ENCODE measurements at places on chromosomes 1 and 21.

GRCh38 chr1:180181048-180181447 lies 26.4 kb downstream of the QSOX1 start:
- DNase-seq = peak; percentile 15

DNA sequence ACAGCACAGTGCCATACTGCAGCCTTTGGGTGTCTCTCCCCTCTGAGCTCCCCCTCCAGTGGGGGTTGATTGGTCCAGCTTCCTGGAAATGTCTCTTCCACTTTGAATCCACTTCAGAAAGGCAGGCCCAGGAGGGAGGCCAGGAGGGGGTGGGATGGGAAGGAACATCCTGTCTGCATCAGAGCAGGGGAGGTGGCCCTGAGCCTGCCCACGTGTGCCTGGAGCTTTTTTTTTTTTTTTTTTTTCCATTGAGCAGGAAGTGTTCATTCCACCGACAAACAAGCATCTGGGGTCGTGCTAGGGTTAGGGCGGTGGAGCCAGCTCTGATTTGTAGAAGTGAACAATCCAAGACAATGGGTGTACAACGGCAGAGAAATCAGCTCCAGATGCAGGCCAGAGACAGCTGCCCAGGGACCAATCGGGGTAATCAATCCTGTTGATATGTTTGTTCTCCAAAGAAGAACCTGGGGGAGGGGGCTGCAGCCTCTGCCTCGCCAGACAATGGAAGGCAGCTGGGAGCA lies 93.3 kb downstream of the SSBP3 start:
- peak; percentile 81 for DNase-seq

- no peak for DNase-seq
Measured at GRCh38 chr1:3527774-3528173, 73.3 kb downstream of the ARHGEF16 start.

GRCh38 chr1:94334764-94335163 lies 83.4 kb upstream of the ABCD3 start:
- no peak for DNase-seq

- no peak for DNase-seq
Measured at GRCh38 chr1:207017615-207018559, 14.7 kb downstream of the C1orf116 start.

GRCh38 chr21:27045281-27045985 lies 78.5 kb upstream of the ADAMTS5 start:
- peak; percentile 72 for DNase-seq

GRCh38 chr21:16294128-16294527 lies 564.3 kb downstream of the USP25 start:
- no peak for DNase-seq

GRCh38 chr1:212858461-212859265 lies 588 bp downstream of the FLVCR1 start:
- DNase-seq = peak; percentile 45

- DNase-seq = no peak
Measured at GRCh38 chr1:218415726-218416125, 70.6 kb downstream of the TGFB2 start.

GRCh38 chr1:63983391-63984256 lies 209.8 kb downstream of the ROR1 start:
- DNase-seq = no peak

GRCh38 chr1:61448914-61449313 lies 276.0 kb downstream of the TM2D1 start:
- peak; percentile 72 for DNase-seq

DNA sequence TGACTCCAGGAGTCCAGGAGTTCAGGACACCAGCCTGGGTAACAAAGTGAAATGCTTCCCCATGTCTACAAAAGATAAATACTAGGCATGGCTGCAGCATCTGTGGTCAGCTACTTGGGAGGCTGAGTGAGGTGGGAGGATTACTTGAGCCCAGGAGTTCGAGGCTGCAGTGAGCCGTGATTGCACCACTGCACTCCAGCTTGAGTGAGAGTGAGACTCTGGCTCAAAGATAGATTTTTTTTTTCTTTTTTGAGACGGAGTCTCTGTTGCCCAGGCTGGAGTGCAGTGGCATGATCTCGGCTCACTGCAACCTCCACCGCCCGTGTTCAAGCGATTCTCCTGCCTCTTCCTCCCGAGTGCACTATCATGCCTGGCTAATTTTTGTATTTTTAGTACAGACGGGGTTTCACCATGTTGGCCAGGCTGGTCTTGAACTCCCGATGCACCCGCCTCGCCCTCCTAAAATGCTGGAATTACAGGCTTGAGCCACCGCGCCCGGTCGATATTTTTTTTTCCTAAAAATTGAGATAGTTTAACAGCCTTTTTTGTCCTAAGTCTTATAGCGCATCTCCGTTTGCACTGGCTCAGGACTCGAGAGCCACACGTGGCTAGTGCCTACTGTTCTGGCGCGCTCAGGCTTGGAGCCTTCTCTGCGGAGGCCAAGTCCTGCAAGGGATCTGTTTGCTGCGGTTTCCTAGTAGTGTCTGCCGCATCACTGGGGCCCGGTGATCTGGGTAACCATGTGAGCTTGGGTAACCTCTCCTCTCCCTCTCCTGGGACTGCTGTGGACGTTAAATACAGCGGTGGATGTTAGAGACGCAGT lies 1.0 kb upstream of the MFN2 start:
- DNase-seq = no peak

GRCh38 chr1:17877316-17877715 lies 122.2 kb downstream of the ACTL8 start:
- no peak for DNase-seq

DNA sequence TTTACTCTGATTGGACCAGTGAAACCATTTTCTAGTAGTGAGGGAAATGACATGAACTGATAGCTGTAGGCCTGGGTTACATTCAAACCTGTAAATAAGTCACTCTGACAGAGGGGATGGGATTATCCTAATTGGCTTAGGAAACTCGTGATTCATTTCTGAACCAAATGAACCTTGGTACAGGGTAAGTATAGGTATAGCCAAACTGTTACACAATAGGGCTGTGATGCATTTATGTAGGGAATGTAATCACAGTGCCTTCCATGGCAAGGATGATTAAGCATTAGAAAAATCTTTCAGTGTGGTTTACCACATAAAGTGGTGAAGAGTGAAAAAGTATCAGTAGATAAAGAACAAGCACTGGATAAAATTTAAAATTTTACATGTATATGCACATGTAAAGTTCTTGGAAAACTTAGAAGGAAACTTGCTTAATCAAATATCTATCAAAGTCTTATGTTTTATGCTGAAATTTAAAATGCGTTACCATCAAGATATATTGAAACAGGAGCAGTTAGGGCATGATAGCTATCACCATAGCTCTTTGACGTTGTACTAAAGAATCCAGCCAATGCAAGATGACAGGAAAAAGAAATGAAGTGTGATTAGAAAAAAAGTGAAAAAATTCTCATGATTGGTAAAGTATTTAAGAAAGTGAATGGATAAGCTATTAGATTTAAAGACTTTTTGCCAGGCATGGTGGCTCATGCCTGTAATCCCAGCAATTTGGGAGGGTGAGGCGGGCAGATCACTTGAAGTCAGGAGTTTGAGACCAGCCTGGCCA lies 63.0 kb downstream of the RABGAP1L start:
- peak; percentile 59 for DNase-seq

- DNase-seq = peak; percentile 52
Measured at GRCh38 chr1:218624052-218624451, 278.9 kb downstream of the TGFB2 start.

DNA sequence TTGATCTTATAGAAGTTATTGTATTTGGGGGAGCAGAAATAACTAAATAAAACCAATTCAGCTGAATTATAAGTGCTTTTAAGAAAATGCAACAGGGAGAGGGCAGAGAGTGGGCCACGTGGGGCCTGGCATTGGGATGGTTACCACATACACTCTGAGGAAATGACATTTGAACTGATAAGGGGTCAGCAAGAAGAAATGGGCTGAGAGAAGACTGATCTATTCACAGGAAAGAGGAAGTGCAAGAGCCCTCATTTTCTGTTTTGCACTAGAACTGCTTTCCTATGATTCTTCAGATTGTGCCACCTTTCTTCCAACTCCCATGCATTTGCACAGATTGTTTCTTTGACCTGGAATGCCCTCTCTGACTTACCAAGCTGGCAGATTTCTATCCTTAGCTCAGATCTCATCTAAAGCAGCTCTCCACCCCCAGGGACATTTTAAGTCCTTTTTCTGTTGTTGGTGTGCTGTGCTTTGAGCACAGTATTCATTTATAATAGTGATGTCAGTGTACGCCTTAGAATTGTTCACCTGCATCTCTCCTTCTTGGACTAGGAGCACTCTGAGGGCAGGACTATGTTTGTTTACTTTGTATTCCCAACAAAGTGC lies 115.9 kb downstream of the FGGY start:
- no peak for DNase-seq

DNA sequence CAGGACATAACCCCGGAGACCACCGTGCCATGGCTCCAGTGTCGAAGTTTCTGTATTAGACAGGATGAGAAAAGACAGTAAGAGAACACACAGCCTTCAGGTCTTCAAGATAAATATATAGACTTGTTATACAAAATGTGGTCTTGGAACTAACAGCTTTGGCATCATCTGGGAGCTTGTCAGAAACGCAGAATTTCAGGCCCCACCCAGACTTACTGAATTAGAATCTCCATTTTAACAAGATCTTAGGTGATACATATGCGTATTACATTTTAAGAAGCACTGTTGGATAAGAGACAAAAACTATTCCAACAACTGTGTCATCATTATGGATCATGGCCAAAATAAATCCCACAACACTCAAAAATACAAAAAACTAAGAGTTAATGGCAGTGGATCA lies 239.3 kb downstream of the ASTN1 start:
- DNase-seq = no peak
